ENCODE measurements at places on chromosomes 11 and 22.
A peak's percentile ranks its signal among the peaks of the same experiment; 100 is the strongest.

DNA sequence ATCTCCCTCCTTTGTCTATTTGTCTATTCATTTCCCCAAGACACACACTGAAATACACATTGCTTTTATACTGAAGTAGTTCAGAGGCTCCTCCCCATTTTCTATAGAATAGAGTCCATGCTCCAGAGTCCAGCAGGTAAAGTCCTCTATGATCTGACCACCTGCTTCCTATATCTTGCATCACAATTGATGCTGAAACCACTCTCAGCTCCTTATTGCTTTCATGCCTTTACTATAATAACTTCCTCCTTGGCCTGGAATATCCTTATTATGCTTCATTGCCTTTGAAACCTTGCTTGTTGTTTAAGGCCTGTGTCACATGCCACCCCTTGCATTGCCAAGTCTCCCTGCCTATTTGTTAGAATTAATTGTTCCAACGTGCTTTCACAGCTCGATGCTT lies 12.6 kb downstream of the OR6Q1 start:
- no peak for DNase-seq

GRCh38 chr11:115347106-115347505 lies 157.1 kb downstream of the CADM1 start:
- no peak for DNase-seq

DNA sequence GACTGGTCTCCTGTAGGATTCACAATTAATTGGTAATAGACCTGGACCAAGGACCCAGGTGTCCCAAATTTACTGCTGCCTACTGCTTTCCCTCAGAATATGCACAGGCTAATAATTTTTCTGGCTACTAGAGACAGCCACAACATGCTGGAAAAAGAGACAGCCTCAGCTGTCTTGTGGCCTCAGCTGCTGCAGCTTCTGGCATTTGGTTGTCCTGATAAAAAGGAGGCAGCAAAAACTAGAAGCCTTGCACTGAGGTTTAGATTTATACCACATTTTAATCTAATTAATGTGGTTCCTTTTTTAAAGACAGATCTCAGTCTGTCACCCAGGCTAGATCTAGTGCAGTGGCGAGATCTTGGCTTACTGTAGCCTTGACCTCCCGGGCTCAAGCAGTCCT lies 89.8 kb downstream of the BTBD10 start:
- no peak for DNase-seq

DNA sequence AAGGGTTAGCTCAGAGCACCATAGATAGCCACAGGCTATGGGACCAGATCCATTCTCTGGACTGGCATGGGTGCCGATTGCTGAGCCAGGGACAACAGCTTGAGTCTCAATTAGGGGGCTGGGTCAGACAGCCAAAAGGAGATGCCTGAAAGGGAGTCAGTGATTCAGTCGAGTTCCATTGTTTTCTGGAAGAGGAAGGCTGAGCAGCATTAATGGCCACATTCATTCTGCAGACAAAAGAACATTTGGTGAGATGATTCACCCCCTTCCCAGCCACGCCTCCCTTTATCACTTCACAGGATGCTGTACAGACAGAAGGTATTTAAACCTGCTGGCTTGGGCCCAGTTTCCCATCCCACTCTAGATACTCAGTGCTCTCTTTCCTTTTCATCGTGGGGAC lies 131.9 kb downstream of the ADAMTS15 start:
- DNase-seq = peak; percentile 54

DNA sequence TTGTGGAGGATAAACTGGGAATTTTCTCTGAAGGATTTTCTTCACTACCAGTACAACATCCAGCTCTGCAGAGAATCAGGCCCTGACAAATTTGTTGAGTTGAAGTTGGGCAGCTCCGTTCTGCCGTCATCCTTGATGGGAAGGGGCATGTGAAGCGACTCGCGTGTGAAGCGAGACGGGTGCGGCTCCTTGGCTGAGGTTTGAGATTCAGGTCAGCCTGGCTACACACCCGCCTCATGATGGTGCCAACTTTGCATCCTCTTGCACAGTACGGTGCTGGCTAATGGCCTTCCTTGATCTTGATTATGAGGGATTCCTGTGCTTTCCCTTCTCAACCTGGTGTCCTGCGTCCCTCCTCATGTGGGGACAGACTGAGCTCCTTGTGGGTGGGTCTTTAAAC lies 19.7 kb upstream of the CDC42EP2 start:
- DNase-seq = no peak

DNA sequence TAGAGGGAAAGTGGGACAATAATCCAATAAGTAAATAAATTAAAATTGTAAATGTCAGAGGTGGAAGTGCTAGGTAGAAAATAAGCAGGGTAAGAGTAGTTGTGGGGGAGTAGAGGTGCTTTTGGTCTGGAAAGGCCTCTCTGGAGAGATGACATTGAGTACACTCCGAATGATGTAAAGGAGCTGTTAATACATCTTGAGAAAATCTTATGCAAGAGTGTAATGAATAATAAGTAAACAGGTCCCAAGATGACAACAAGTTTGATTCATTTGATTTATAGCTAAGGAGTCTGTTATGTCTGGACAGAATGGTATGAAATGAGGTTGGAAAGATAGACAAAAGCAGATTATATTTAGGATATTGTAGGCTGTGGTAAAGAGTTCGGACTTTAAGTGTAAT lies 87.5 kb downstream of the TMEM135 start:
- no peak for DNase-seq

GRCh38 chr22:19480789-19481188 lies 1.1 kb downstream of the CDC45 start:
- no peak for DNase-seq

- DNase-seq = peak; percentile 5
These were observed 224.2 kb downstream of the GUCY1A2 start for GRCh38 chr11:106794058-106794457.

- peak; percentile 84 for DNase-seq
These were observed 725.5 kb downstream of the METTL15 start for GRCh38 chr11:28833670-28834069.

DNA sequence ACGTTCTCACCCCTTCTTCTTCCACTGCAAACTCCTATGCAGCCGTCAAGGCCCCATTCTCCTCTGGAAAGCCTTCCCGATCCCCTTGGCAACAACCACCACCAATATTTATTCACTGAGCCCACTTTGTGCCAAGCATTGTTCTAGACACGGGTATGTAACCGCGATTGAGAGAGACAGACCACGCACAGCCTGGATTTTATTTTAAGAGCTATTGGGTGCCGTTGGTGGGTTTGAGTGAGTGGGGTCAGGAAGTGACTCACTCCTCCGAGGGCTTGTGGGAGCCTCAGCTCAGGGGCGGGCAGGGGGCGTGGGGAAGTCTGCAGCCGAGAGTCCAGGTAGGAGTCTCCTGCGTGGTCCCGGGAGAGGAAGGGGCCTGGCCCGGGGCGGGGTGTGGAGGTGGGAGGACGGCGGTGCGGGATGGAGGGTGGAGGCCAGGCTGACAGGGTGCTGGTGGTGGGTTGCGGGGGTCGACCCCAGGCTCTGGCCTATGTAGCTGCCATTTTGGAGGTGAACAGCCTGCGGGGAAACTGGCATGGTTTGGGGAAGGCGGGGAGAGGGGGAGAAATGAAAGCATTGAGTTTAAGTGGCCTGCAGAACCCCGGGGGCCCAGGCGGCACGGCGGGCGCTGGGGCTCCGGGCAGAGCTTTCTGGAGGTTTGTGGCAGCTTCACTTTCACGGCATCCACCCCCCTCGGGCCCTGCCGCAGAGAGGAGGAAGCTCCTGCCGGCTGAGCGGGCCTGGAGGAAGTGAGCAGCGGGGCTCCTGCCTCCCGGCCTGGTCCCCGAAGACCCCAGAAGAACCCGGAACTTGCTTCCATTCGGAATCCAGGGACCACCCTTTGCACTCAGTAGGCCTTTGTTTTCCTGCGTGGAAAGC lies 547 bp downstream of the PARVG start:
- DNase-seq = no peak

GRCh38 chr22:45317551-45318167 lies 7.9 kb downstream of the FAM118A start:
- DNase-seq = no peak

DNA sequence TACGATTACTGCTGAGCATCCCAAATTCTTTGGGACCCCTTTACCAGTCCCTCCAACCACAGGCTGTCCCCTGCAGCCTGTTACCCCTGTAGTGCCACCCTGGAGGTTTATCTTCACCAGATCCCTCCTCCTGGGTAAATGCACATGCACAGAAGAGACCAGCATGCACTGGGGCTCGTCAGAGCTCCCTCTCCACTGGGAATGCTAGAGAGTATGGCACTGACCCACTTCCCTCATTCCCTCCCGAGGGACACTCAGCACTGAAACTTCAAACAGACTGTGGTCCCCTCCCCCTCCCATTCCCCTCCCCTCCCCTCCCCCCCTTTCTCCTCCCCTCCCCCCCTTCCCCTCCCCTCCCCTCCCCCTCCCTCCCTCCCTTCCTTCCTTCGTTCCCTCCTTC lies 49.1 kb downstream of the C11orf91 start:
- DNase-seq = no peak

DNA sequence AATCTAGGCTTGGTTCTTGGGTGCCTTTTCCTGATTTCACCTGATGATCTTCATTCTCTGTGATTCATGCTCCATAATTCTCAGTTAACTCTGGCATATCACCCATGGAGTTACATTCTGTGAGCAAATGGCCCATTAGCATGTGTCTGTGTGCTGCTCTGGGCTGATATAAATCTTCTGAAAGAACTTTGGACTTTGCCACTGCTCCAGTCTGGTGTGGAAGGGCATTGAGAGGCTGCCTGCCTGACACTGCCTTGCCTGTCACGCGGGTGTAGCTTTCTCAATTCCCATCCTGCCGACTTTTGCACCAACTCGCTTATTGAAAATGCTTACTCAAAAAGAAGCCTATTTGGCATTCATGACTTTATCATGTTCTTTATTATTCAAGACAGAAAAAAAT lies 42.2 kb downstream of the FAT3 start:
- DNase-seq = no peak

DNA sequence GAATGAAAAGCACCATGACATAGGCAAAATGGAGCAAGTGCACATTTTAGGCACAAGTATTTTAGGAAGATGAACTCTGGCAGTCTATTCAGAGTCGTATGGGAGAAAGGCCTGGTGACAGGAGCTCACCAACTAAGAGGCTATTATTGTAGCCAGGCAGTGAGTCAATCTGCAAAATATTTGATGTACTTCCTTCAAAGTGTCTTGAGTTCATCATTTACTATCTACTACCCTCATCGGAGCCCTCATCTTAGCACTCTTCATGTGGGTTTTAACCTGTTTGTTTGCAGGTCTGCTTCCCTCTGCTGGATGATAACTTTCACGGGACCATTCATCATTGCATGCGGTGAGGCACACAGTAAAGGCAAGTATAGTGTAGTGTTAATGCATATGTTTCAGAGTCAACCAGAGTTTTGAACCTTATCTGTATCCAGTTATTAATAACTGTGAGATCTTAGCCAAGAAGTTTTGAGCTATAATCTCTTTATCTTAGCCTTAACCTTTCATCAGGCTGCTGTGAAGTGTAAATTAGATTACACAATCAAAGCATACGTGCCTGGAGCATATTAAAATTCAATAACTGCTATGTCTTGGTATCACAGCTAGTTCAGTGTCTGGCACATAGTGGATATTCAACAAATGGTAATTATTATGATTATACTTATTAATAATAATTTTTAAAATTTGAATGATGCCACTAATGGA lies 70.9 kb upstream of the SC5D start:
- DNase-seq = no peak

GRCh38 chr22:30245985-30246813 lies at the start of gene LIF:
TSS of gene LIF (minus strand) at chr22:30246759. CDS start at chr22:30246695, 64 bp downstream.
- DNase-seq = no peak

DNA sequence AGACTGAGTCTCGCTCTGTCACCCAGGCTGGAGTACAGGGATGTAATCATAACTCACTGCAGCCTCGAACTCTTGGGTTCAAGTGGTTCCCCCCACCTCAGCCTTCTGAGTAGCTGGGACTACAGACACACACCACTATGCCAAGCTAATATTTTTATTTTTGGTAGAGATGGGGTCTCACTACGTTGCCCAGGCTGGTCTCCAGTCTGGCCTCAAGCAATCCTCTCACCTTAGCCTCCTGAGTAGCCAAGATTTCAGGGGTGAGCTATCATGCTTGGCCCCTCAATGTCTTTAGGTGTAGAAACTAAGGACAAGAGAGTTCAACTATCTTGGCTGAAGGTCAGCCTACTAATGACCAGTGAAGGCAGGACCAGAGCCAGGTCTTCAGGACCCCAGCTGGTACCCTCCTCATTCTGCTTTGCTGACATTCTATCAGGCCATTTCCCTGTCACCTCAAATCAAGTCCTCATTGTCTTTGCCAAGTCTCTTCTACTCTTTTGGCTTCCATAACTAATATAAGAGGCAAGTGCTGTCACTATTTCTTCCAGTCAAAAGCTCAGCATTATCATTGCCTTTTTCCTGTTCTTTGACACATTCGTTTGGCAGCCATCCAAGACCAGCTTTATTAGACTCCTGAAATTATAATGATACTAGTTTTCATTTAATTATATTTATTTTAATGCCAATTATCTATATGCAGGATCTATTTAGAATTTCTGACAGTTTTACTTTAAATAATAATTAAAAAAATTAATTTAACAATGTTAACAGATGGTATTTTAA lies 264.2 kb upstream of the PITPNB start:
- no peak for DNase-seq

GRCh38 chr11:30583476-30584280 lies 2.5 kb downstream of the MPPED2 start:
- no peak for DNase-seq

DNA sequence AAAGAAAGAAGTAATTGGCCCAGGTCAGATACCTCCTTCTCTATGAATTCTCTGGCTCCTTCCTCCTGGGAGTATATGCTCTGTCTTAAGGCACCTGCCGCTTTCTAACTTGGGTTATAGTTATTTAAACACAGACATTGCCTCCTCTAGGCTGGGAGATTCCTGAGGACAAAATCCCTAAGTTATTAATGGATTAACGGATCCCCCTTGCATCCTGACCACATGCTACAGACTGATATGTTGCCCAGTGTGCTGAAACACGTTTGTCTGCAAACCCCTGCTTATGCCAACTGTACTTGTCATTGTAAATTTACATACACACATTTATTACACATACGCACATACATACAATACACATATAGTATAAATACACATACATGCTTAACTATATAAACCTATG lies 35.3 kb downstream of the PACSIN2 start:
- DNase-seq = no peak

- no peak for DNase-seq
These were observed 24.1 kb upstream of the WNT11 start for GRCh38 chr11:76230392-76230791.

GRCh38 chr11:33525789-33526188 lies 174.8 kb downstream of the C11orf91 start:
- no peak for DNase-seq

GRCh38 chr11:34953955-34954354 lies 37.5 kb downstream of the PDHX start:
- DNase-seq = no peak

- no peak for DNase-seq
These were observed 96.3 kb upstream of the DRD2 start for GRCh38 chr11:113571531-113571930.

- no peak for DNase-seq
These were observed 171.5 kb downstream of the SBF2 start for GRCh38 chr11:10122326-10123197.

DNA sequence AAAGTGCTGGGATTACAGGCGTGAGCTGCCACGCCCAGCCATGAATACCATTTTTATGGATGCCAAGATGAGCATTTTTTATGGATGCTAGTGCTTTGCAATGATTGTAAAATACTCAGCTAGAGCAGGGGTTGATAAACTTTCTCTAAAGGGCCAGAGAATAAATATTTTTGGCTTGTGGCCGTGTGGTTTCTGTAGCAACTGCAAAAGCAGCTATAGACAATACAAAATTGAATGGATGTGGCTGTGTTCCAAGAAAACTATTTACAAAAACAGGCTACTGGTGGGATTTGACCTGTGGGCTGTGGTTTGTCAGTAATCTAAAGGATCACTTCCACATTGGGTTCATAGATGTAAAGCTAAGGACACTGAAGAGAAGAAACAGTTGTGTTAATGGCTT lies 56.0 kb downstream of the COMMD9 start:
- peak; percentile 34 for DNase-seq
